Stimulated activated naive B cell treated with anti-CD40 and anti-IgM and Interleukin-4, amounts not matched to agents 10 μg/mL and 1 μg/mL and 100 μg/mL, for 72 hours (primary cell): ENCODE measurements at places on chromosomes 4 and X.

DNA sequence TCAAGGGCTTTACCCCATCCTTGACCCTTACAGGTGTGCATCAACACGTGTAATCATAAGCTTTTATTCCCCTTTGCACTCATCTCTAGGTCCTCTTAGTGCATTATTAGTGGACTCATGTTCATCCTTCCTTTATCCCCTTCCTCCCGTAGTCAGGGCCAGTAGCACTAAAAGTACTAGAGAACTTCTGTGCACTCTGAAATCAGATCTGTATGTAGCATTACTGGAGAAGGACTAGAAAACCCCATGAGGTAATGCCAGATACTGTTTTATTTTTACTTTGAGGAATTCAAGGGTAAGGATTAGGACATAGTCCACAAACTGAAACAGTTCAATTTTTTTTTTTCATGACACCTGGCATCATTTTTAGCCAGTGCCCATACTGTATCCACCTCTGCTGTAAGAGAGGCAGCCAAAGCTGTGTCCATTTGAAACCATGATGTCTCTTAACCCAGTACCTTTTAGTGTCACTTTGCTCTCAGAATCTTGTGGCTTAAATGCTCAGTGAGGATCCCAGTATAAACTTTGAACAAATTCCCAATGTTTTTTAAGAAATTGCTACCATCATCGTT lies 134.7 kb downstream of the FNIP2 start:
- DNase-seq, result no peak

GRCh38 chr4:93346840-93347239 lies 481.7 kb upstream of the ATOH1 start:
- DNase-seq, result no peak

DNA sequence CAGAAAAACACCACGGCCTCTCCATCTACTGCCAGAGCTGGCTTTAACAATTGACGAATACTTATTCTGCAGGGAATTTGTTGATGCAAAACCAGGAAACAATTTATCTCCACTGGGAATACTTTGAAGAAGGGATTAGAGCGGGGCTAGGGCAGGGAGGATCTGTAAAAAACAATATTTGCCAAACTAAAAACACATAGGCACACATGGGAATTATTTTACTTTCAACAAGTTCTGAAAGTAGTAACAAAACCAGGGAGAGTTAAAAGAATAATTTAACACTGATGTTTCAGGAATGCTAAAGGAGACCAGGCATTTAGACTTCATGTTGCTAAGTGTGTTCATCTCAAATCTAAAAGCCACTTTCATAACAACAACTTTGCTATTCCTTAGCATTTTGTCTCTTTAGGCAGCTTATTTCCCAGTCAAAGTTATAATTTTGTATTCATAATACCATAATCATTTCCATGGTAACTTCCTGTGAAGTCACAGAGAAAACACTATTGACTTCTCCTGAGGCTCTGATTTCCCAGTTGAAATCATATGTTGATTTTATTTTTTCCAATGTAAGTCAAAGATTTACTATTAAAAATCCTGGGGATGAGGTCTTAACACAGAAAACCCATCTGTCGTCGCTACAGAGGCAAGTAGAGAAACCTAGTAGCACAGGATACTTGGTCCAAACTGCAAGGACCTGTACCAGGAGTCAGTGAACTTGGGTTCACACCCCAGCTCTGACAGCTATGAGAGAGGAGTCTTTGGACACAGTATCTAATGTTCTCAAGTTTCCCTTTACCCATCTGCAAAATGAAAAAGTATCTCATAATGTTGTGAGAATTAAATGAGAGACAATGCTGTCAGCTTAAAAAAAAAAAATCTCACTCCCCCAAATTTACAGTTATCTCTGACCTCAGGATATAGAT lies 69.3 kb downstream of the SH3RF1 start:
- no peak for DNase-seq

GRCh38 chr4:124631760-124632159 lies 80.8 kb downstream of the ANKRD50 start:
- no peak for DNase-seq

GRCh38 chr4:106835919-106836318 lies 200.2 kb downstream of the DKK2 start:
- DNase-seq, result no peak

DNA sequence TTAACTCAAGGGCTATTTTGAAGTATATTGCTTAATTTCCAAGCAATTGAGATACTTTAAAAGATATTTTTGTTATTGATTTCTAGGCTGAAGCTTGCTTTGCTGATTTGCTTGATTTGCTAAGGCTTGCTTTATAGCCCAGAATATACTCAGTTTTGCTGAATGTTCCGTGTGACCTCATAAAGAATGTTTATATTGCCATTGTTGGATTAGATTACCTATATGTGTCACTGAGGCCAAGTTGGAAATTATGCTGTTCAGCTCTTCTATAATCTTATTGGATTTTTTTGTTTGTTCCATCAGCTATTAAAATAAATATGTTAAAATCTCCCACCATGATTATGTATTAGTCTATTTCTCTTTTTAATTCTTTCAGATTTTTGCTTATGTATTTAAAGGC lies 13.0 kb downstream of the TBC1D19 start:
- DNase-seq, result no peak

DNA sequence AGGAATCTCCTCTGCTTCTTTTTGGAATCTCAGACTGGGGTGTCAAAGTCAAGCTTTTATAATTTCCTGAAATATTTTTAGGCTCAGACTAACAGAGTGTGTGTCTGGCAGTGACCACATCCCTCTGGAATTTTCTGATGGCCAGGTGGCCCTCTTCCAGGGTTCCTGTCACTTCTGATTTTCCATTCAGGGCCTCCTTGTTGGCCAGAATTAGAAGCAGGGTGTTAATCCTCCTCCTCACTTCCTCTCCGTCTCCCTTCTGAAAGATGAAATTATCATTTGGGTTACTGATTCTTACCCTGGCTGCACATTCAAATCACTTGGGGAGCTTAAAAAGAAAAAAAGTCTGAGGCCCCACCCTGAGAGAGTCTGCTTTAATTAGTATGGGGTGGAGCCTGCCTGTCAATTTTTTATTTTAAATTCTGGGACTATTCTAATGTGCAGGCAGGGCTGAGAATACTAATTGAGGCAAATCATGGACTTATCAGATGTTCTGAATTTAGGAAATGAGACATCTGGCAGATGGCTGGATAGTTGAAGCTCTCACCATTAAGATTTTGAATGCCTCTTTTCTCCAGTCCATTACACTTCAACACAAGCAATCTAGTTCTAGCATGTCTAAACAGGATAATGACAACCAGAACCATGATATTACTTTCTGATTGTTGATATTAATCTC lies 43.2 kb downstream of the HAND2 start:
- no peak for DNase-seq

DNA sequence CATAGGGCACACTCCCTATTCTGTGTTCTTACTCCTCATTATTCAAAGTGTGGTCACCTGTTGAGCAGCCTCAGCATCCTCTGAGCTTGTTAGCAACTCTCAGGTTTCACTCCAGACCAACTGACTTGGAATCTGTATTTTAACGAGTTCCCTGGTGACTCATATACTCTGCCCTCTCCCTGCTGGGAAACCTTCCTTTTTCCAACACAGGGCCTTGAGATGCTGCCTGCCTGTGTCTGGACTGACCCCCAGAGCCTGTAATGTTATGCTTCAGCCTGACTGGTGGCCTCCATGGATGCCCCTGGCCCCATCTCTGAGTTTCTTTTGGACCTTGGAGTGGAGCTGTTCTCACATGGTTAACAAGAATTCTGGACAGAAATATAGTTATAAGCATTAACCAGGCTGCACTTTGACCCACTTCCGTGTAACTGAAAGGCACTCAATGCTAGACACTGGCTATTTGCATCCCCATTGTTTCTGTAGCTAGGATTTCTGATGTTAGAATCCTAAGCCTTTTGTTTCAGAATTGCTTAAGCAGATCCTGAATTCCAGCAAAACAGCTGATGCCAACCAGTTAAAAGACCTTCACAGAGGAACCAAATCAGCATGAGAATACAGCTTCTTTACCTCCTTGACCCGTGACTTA lies 262.6 kb downstream of the STIM2 start:
- DNase-seq, result no peak

DNA sequence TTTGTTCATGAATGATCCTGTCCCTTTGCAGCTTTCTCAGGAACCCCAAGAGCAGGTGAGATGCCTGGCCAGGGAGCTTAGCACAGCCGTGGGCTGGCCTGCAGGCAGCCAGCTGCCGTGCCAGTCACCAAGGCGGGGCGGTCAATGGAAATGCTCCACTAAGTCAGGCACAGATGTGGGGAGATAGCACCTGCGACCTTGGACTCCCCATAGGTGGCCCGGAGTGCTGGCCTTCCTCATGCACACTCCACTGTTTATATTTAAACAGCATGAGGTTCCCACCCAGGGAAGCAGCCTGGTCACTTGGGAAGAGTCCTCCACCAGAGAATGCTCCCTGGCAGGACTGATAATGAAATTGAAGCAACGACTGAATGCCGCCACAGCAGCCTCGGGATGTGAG lies 14.2 kb upstream of the ADRA2C start:
- DNase-seq, result no peak

- DNase-seq, result no peak
These were observed 37.9 kb upstream of the FSTL5 start for GRCh38 chr4:162201673-162202072.

DNA sequence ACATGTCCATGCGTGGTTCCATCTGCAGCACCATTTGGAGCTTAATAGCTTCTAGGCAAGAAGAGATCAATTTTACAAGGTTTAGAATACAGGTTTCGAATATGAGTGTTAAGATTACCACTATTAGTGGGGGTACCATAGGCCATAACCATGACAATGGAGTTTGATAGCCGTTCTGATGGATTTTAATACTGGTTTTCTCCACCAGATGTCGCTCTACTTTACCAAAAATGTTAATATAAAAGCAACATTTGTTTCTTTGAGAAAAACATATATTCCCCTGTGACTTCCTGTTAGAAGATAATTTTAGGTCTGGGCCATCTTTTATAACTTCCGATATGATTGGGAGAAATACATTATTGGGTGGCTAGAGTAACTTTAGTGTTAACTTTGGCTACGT lies 499.7 kb upstream of the POU3F4 start:
- DNase-seq, result no peak
